ENCODE measurements at places on chromosomes 6 and 20.
A peak's percentile ranks its signal among the peaks of the same experiment; 100 is the strongest.

- DNase-seq = no peak
Measured at GRCh38 chr20:50690650-50691572, at the start of gene RIPOR3. TSS of gene RIPOR3 (minus strand) at chr20:50691542. CDS start at chr20:50691128, 414 bp downstream.

GRCh38 chr6:7087066-7087465, 20.7 kb upstream of the RREB1 start:
- DNase-seq = peak; percentile 29

DNA sequence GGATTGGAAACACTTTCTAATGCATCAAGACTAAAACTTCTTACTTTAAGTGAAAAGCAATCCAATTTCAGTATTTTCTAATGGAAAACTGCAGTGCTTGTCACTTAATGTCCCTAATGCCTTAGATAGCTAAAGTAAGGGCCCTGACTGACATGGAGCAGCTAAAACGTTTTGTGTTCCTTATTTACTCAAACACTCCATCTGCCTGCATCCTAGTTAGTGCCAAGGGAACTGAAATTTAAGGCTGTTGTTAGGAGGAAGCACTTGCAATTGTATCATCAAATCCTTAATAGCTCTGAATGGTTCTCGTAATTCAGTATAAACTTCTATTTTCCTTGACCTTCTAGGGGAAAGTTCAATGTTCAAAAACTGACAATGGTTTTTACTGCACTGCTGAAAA, 127.4 kb downstream of the GJA10 start:
- DNase-seq = no peak

- DNase-seq = no peak
Measured at GRCh38 chr6:108242721-108243120, 18.1 kb downstream of the SNX3 start.

DNA sequence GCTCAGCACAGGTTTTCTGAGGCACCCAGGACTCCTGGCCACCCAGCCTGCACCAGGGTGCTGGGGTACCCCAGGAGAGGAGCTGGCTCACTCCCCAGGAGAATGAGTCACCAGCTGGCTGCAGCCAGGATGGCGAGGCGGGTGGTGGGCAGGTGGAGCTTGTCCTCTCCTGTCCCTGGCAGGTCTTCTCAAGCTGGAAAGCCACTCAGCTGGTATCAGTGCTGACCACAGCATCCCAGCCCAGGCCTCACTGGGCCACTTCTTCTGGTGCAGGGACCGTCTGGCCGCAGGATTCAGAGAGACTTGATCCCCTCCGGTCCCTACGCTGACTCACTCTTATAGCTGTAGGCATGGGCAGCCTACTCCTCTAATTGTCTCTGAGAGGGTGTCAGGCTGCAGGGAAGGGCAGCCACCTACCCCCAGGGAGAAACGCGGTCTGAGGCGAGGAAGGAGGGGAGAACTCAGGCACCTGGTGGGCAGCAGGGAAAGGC, 22.2 kb downstream of the TFEB start:
- DNase-seq = no peak

GRCh38 chr20:35616465-35617396, 1.1 kb downstream of the SPAG4 start:
- DNase-seq = peak; percentile 74

DNA sequence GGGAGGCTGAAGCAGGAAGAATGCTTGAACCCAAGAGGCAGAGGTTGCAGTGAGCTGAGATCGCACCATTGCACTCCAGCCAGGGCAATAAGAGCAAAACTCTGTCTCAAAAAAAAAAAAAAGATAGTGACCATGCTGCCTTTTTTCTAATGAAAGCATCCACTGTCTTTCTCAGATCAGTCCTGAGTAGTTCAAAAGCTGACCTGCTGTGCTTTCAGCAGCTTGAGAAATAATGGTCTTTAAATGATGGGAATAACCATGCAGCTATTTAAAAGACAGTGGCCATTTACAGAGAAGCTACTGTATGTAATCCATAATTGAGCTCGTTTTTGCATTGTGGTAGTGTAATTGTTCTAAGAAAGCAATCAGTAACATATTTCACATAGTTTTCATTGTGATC, 36.1 kb downstream of the DSTN start:
- no peak for DNase-seq

GRCh38 chr6:150759483-150759882, 106.0 kb upstream of the MTHFD1L start:
- no peak for DNase-seq

- peak; percentile 82 for DNase-seq
Measured at GRCh38 chr20:846894-847278, 13.4 kb downstream of the FAM110A start.

Data from HL-60 (cell line).